CD4-positive, alpha-beta T cell treated with Interleukin-1 beta for 1 hour (primary cell): ENCODE measurements at places on chromosomes 5 and 9.

DNA sequence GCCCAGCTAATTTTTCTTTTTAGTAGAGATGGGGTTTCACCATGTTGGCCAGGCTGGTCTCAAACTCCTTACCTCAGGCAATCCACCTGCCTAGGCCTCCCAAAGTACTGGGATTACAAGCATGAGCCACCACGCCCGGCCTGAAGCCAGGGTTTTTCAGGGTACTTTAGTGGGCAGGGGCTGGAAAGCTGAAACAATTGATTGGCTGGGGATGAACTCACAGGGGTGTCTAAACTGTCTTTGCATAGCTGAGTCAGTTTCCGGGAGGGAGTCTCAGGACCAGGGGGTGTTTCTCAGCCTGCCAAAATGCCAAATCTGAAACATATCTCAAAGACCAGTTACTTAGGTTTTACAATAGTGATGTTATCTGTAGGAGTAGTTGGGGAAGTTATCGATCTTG is 46.1 kb downstream of the PRUNE2 start:
- no peak for DNase-seq

DNA sequence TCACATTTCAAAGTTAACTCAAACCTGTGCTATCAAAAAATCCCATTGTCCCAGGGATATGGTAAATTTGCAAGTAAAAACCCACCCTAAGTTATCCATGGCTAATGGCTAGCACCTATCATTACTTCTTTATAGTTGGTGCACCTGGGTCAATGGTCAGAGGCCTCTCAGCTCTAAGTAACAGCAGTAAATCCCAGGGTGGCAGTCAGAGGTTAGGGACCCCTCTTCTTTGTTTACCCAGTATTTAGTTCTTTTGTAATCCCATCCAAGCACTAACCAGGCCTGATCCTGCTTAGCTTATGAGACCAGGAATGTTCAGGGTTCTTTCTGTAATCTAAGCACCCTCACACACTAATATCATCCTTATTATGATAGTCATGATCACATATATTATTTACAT is 52.1 kb upstream of the WWC1 start:
- no peak for DNase-seq

DNA sequence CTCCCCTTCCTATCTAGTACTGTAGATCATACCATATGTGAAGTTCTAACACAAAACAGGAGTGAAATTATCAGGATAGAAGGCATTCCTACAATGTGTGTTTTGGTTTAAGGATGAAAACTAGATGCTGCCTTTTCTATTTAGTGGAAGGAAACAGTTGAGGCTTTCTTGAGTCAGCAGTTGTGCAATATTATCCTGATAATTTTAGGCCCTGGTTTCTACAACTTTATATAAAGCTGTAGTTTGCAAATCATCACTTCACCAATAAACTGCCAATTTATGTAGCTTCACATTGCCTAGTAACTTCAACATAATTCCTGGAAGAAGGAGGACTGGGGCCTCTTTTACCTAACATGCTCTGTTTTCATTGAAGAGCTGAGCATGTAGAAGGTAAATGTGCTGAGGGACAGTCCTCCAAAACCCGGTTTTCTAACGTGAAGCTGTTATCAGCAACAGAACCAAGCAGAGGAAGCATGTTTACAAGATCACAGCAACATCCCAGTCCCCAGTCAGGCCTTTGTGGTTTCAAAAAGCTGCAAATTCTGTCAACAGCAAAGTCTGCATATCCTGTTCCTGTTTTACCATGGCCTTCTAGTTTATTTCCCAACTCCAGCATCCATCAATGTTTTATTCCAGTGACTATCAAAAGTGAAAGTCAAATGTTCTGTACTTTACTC is 513.4 kb upstream of the MEF2C start:
- peak; percentile 26 for DNase-seq

GRCh38 chr9:69981686-69982445 is 61.8 kb upstream of the MAMDC2 start:
- DNase-seq, result no peak

GRCh38 chr9:114930056-114930812 is at the start of gene TNFSF8:
TNFSF8 (minus strand) TSS chr9:114930591; CDS start chr9:114930303, 288 bp downstream.
- DNase-seq, result peak; percentile 83

- DNase-seq, result no peak
Measured at GRCh38 chr5:41181691-41182564, 31.4 kb downstream of the C6 start.

GRCh38 chr5:80194468-80194867 is 61.4 kb downstream of the SERINC5 start:
- no peak for DNase-seq

- no peak for DNase-seq
Measured at GRCh38 chr9:6818292-6818922, 60.6 kb downstream of the KDM4C start.

- DNase-seq, result no peak
Measured at GRCh38 chr5:39440192-39440957, 15.6 kb upstream of the DAB2 start.

GRCh38 chr9:121505903-121506735 is 6.5 kb upstream of the GGTA1 start:
- DNase-seq, result no peak

DNA sequence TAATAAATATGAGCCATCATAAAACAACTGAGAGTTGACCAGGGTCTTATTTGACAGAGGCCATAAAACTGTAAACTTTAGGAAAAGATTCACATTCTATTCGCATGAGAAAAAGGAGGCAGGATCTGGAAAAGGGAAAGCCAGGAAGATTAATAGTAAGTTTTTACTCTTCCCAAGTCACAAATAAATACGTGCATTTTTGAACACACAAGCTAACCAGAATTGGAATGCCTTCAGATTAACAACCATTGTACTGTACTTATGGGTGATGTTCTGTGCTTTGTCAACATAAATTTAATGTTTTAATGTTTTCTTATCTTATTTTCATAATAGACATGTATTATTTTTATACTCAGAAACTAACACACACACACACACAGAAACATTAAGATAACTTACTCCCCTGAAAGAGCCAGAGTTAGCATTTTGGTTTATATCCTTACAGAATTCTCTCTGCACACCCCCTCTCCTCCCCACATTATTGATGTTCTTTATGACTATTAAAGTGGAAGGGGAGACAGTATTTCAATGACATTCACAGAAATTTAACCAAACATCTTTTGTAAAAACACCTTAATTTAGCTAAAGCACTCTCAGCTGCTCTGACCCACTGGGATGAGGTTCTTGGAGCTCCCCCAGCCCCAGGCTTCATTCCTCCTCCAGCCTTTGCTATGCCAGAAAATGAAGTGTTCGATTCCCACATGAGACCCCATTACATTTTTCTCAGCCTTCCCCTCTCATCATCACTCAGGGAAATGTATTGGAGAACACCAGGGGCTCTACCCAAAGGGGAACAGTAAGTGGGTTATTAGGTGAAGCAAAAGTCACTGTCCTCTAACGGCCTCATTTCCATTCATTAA is 155.5 kb downstream of the ESM1 start:
- no peak for DNase-seq

DNA sequence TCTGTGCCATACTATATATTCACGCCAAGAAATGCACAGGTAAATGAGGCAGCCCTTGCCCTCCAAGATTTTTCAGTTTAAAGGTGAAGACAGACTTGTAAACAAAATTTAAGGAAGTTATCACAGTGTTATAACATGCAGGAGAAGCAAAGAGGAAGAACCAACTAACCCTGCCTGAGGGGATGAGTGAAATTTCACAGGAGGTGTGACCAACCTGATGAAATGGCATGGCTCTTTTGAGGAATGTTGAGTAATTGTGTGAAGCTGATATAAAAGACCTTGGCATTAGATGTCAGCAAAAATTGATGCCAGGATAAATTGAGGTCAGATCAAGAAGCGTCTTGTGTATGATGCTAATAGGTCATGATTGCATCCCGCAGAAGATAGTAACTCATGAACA is 86.5 kb downstream of the HCN1 start:
- no peak for DNase-seq

DNA sequence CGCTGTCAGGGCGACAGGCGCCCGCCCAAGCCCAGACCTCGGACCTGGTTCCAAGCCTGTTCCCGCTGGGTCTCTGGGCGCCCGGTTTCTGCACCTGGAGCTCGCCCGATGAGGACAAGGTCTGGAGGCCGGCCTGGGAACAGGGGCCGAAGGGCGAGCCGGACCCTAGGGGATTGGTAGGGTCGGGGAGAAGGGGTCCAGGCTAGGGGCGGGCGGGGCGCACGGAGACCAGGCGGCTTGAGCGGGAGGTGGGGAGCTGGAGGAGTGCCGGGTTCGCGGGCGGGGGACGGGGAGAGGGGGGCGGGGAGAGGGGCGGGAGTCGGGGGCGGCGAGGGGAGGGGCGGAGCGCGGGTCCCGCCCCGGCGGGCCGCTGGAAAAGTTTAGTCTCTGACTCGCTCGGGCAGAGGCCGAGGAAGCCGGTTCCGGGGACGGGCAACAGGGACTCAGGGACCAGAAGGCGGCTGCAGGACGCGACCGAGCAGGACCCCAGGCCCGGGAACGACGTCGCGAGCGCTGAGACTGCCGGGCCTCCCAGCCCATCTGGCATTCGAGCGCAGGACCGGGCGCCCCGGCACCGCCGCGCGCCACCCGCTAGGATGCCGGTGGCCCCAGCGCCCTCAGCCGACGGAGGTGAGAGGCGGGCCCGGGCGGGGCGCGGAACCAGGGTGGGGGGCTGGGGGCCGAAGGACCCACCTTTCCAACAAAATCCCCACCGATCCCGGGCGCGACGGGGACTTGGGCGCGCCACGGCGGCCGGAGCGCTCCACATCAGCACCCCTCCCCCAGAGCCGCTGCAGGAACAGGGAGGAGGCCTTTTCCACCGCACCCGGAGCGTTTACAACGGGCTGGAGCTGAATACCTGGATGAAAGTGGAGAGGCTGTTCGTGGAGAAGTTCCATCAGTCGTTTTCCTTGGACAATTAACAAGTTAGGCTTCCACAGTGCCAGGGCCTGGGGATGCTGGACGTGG is at the start of gene S1PR3:
TSS of gene S1PR3 (plus strand) at position 403 of the 969 bp plus-strand sequence. CDS start 9,733 bp downstream, outside the sequence.
- peak; percentile 34 for DNase-seq

DNA sequence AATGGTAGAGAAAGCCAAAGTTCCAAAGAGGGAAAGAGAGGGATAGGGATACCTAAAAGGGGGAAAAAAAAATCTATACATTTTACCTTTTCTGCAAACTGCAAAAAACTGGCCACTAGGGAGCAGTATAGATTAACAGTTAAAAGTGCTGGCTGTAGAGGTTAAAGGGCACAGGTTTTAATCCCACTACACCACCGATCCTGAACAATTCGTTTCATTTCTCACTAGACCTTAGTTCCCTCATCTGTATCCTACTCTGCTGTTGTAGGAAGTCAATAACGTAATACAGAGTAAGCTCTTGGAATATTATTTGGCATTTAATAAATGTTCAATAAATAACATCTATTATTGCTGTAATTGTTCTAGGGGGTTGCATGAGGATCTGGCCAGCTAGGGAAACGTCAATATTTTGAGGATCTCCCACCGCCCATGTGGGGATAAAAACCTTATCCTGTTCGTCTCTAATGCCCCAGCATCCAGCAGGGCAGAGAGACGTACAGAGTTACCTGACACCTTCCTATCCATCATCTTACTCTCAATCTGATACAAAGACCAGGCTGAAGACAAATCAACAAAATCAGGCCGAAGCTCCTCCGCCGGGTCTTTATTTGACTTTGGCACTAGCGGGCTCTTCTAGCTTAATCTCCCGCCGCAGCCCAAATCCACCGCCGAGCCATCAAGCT is 757 bp downstream of the CDC26 start:
- peak; percentile 75 for DNase-seq

DNA sequence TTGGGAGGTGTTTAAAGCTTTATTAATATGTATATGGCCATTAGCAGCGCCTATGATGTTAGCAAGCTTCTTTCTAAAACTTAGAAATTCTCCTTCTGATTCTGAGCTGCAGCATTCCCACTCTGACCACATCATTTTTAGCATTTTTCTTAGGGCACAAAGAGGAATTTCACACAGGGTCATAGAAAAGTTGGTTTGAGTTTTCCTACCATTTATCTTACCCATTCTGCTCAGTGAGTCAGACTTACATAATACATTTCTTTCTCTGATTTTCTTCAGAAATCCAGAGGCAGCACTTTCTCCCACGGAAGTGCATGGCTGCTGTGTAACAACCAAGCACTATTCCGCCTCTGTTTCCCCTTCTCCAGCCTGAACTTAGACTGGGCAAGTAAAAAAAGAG is 246.6 kb downstream of the ARL15 start:
- no peak for DNase-seq
